ENCODE measurements at places on chromosomes 7 and 10.

DNA sequence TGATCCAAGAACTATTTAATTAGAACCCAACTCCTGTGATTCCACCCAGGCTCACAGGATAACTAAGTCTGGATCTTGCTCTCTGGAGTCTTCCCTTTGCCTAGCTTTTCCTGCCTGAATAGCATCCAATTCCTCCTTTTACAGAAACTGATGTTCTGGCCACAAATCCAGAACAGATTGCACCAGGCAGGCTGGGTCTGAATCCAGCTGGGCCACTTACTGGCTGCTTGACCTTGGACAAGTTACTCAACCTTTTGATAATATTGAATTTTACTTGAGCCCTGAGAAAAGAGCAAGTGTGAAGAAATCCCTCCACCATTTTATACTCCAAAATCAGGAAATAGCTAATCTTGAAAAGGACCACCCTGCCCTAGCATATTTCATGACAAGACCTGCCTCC, 55.5 kb upstream of the SLC35G1 start:
- no peak for DNase-seq

GRCh38 chr10:30059209-30060107, at the start of gene JCAD:
TSS of gene JCAD (minus strand) at chr10:30059586. CDS start at chr10:30047812, 11,774 bp downstream.
- DNase-seq, result peak; percentile 52

GRCh38 chr7:148135116-148135515, 455.4 kb upstream of the C7orf33 start:
- DNase-seq, result no peak

DNA sequence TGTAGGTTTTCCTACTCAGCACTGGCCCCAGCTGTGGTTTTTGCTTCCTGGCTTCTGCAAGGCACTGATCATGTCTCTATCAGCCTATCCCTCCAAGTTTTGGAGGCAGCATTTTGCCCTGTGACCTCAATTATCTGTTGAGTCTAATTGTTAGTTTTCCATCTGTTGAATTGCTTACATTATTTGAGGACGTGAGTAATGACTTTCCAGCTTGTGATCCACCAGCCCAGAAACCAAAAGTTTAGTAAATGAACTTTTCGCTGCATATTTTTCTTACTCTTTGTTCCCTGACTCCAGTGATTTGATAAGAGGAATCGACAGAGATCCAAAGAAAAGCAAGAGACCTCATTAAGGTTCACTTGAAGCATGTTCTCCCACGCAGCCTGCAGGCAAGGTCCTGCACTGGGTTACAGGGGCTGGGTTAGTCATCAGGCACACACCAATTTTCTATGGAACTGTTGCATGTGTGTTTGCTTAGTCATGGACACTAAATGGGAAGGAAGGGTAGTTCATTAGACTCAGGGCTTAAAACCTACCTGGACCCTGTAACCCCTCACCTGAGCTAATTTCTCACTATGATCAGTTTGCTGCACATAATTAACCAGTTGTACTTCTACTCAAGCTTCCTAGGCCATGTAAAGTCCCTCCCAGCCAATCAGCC, 57.2 kb downstream of the AKR1E2 start:
- no peak for DNase-seq

DNA sequence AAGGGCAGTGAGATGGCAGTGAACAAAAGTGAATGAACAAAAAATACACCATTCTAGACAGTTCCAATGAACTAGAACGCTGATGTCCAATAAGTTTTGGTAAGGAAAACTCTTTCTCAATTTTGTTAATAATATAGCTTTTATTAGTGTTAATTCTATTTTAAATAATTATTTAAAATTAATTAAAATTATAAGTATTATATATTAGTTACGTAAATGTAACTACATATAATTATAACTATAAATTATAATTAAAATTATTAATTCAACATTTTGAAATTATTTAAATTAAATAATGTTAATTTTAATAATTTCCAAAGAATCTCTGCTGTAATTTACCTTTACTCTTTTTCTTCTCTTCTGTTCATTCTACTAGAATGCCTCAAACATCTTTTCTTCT, 5.4 kb downstream of the SRI start:
- DNase-seq, result no peak

DNA sequence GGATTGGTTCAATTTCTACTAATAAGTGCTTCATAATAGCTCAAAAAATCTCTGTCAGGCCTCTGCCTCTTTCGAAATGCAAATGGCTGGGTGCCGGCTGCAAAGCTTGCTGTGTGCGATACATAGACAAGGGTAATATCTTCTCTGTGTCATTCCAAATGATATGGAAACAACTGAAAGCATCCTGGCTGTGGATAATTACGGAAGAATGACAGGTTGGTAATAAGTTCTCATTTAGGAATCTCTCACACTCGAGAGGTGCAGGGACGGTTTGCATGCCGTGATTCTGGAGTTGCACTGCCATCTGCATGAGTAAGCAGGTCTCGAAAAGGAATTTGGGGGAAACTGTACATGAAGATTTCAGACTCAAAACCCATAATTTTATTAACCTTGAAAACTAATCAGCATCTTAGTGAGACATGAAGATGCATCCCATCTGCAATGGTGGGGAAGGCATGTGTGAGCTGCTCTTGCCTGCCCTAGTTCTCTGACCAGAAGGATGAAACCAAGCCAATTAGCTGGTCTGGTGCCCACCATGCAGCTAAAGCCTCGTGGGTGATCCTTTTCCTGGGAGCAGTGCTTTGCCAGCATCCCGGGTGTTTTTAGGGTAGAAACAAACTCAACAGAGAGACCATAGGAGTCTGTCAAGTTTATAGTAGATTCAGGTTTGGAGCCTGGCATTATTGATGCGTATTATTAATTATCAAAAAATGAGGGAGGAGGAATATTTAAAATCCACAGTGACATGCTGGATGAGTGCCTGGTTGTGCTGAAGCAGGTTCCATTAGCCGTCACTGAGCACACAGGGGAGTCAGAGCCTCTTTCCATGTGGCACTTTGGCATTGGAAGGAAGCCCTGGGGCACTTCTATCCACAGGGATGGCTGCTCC, 503.6 kb upstream of the MGMT start:
- no peak for DNase-seq

DNA sequence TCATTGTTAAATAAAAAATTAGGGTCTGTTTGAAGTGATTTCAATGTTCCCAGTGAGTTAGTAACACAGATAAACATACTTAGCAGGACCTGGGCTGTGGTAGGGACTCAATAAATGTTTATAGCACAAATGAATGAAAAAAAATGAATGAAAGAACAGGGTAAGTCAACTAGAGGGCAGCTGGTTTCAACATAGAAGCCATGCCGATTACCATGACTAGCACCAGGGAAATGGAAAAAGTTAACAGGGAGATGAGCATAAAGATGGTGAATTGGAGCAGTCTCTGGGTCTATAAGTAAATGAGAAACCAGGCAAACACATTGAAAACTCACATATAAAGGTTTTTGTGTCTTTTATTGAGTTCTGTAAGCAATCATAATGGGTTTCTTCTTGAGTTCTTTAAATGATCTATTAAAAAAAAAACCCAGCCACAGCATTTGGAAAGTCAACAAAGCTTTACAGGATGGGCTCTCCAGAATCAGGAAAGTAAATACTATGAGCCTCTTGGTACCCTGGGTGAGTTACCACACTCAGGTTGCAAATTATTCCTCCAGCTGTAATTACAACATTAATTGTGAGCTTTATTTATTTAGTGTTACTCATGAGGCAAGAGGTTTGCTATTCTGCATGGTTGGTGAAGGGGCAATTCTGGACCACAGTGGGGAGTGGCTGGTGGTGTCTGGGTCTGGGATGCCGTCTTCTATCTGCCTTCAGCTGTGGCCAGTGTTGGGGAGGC, 46.1 kb upstream of the MTPN start:
- DNase-seq, result no peak

- no peak for DNase-seq
These were observed 175.1 kb downstream of the AVL9 start for GRCh38 chr7:32670110-32671025.

GRCh38 chr7:94701555-94701973, 45.6 kb upstream of the SGCE start:
- DNase-seq, result no peak

DNA sequence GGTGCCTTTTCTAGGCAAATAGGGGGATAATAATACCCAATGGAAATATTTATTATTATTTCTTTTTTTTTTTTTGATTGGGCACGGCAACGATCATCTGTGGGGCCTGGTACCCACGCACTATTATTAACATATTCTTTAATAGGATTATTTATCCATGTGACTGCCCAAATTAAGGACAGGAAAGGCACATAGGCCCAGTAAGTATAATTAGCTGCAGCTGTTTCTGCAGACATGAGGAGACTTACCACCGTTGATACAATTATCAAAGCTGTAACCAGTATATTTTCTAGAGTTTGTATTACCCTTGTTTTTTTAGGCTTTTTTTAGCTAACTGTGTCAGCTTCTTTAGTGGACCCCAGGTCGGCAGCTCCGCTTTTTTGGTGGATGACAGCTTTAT, 25.2 kb upstream of the GUSB start:
- DNase-seq, result no peak

DNA sequence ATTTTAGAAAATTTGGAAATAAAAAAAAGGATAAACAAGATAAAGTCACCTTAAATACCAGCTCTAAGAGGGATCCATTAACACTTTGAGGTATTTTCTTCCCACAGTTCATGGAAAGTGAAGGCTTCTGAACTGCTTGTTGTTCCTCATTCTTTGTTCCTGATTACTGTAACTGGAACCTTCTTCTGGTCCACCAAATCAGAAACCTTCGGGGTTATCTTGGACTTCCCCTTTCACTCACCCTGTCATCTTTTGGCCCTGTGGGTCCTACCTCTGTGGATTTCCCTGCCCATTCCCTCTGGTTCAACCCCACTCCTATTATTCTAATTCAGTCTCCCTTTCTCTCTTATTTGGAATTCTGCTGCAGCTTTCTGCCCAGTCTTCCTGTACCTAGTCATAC, 116.5 kb upstream of the PRPS1L1 start:
- peak; percentile 14 for DNase-seq

- DNase-seq, result no peak
These were observed 129.8 kb downstream of the BUB3 start for GRCh38 chr10:123284022-123284421.

- no peak for DNase-seq
These were observed 562.0 kb upstream of the SEMA3D start for GRCh38 chr7:85748861-85749260.

DNA sequence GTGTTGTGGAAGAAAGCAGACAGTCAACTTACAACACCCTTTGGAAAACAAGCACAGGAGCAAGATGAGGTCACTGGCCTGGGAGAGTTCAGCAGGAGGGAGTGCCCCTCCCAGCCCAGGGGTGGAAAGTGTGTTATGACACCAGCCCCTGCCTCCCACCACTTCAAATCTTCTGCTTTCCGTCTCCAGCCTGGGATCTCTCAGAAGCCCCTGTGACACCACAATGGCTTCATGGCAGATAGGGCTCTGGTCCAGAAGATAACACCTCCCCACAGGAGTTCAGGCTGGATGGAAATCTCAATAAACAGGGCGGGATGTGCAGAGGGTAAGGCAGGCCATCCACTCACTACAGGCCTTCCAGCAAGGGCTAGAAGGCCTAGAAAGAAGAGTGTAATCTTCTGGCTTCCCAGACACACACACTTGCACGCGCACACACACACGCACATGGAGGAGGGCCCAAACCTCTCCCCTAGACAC, 48.7 kb upstream of the ZMIZ1 start:
- no peak for DNase-seq

DNA sequence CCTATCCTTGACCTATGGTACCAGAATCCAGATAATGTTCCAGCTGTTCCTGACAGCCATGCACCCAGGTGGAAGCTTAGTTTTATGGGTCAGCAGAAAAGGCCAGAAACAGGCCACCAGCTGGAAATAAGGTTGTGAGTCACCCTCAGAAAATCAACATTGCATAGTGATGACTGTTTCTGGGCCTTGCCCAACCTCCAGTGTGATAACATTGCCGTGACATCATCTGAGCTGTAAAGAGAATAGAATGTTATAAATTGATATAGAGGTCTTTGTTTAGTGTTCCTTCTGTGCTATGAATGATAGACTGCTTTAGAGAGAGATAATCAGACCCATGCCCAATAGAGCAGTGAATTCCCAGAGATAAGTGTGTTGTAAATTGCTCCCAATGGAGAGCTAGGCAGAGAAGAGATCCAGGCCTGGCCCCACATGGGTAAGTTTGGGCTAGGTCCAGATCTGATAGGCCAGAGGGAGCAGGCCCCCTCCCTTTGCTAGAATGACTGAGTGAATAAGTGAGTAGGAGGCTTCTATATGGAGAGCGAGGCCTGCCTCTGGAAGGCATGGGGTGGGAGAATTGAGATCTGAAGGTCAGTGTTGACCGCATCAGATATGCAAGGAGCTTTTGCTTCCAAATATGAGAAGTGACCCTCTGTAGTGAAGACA, 14.2 kb upstream of the HPS1 start:
- DNase-seq, result no peak

DNA sequence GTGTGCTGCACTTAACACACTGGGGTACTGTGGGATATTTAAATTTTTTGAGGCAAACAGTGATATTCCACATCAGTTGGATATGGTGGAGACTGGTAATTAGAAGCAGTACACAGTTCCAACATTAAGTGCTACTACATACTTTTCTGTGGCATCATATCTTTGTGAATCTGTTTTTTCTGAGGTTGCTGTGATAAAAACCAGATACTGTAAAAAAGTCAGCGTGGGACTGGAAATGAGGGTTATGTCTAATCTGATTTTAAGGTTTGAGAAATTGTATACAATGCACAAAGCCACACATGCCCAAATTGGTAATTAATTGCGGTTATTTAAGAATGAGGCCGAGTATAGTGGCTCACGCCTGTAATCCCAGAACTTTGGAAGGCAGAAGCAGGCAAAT, 41.2 kb downstream of the TBC1D12 start:
- DNase-seq, result no peak

DNA sequence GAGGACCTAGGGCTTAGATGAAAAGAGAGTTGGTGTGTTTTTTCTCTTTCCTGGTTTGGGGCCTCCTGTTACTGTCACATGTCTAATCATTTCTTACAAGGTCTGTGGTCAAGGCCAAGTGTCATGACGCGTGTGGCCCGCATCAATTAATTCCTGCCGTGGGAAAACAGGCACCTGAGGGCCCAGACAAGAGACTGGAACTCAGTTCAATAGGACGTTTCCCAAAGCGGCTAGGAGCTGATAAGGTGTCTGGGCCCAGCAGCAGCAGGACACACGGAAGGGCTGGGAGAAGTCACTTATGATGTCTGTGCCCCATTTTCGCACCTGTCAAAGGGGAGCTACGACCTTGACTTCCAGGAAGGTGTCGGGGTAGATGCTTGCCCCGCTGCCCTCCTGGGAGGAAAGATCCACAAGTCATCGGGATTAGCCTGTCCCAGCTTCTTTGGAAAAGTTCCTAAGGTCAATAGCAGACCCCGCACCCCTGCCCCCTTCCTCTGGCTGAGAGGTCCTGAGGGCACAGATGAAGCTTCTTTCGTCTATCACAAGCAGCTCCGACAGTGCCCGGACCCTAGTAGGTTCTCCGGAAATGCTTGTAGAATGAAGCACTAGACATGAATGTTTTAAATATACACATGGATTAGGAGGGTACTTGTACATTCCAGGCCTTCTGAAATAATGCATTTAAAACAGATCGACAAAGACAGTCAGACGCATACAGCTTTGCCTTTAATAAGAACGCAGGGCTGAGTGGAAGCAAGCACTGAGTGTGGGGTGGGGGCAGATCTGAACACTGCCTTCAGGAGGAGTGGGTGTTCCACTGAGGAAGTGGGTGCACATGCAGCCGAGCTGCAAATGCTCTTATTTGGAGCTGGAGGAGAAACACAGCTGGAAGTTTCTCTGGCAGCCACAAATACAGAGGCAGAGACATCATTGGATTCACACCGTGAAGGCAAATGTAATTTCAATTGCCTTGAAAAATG, 237.5 kb upstream of the GRB10 start:
- DNase-seq, result no peak

Measured in CD4-positive, alpha-beta T cell treated with Interferon alpha-2 for 1 hour (primary cell).